ENCODE measurements at places on chromosomes 5 and 9. TPM values are rescaled to one million over a fixed set of nuclear protein-coding genes. Genes with fewer than 3 reads are reported as not detected.

The CRHBP gene
- 25.7 TPM for polyA plus RNA-seq

The MEIKIN gene
- not detected for polyA plus RNA-seq

GRCh38 chr5:158126442-158127405 lies 267.8 kb upstream of the CLINT1 start:
- DNase-seq: no peak

The PLPPR1 gene
- polyA plus RNA-seq: 17.5 TPM

- DNase-seq: no peak
These were observed 68.0 kb upstream of the CTSL start for GRCh38 chr9:87657893-87658292.

The CMYA5 gene
- polyA plus RNA-seq: 18.8 TPM

The LEAP2 gene
- polyA plus RNA-seq: 7.6 TPM

The DNAJC18 gene
- polyA plus RNA-seq: 32.5 TPM

GRCh38 chr5:116559239-116559638 lies 15.4 kb downstream of the SEMA6A start:
- DNase-seq: no peak

- DNase-seq: no peak
These were observed 3.6 kb upstream of the FST start for GRCh38 chr5:53476531-53477480.

DNA sequence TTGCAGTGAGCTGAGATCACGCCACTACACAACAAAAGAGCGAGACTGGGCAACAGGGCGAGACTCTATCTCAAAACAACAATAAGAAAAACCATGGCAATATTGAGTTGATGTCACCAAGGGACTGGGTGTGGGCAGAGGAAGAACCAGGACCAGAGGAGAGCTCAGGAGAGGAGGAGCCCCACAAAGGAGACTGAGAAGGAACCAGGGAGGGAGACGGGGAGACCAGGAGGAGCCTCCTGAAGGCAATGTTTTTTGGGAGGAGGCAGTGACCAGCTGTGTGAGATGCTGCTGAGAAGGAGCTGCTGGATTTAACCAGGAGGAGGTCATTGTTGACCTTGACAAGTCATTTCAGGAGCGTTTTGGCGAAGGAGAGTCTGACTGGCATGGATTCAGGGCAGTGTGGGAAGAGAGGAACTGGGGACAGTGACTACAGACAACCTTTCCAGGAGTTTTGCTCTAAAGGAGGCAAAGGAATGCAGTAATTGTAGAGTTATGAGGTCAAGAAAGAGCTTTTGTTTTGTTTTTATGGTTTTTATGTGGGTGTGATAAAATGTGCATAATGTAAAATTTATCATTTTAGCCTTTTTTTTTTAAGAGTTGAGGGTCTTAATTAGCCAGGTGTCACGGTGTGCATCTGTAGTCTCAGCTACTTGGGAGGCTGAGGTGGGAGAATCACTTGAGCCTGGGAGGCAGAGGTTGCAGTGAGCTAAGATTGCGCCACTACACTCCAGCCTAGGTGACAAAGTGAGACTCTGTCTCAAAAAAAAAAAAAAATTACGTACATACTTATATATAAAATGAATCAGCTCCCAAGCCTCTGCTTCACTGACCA lies 17.9 kb downstream of the TRUB2 start:
- no peak for DNase-seq

DNA sequence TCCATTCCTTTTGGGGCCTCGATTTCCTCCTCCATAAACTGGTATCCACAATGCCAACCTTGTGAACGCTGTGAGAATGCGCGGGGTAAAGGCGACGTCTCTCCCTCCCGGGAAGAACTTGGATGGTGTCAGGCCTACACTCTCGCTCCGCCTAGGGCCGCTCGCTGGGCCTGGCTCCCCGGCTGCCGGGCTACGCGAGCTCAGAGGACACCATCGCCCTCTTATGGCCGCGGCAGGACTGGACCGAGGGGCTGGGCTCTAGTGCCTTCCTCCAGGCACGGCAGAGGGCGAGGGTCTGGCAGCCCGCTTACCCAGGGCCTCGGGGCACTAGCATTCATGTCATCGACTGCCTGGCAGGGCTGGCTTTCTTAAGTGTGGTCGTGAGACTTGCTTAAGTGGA lies 1.3 kb upstream of the EXOSC2 start:
- DNase-seq: no peak

The TEK gene
- 49.2 TPM for polyA plus RNA-seq

DNA sequence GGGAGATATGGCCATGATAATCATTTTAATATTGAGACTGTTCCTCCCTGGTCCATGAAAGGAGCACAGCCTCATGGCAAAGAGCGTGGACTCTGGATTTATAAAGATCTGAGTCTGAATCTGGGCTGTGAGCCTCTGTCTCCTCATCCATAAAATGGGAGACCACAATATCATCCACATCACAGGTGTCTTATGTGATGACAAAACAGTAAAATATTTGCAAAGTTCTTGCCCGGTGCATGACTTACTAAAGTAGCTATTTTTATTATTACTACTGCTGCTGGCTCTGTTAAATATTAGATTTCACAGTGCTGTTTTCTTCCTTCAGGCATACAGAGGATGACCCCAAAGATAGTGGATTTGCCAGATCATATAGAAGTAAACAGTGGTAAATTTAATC lies 74.1 kb downstream of the TEK start:
- no peak for DNase-seq

DNA sequence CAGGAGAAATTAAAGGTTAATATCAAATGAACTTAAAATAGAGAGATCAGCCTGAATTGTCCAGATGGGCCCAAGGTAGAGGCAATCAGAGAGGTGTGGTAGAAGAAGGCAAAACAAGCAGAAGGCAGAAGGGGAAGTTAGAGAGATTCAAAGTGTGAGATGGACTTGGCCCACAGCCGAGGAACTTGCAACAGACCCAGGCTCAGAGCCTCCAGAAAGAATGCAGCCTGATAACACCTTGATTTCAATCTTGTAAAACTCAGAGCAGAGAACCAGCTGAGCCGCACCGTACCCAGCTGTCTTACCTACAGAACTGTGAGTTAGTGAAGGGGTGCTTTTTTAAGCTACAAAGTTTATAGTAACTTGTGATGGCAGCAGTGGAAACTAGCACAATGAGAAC lies 190.9 kb downstream of the RFK start:
- no peak for DNase-seq

The EDIL3 gene
- polyA plus RNA-seq: 62.6 TPM

GRCh38 chr5:95826949-95827891 lies 4.7 kb upstream of the GLRX start:
- DNase-seq: no peak

DNA sequence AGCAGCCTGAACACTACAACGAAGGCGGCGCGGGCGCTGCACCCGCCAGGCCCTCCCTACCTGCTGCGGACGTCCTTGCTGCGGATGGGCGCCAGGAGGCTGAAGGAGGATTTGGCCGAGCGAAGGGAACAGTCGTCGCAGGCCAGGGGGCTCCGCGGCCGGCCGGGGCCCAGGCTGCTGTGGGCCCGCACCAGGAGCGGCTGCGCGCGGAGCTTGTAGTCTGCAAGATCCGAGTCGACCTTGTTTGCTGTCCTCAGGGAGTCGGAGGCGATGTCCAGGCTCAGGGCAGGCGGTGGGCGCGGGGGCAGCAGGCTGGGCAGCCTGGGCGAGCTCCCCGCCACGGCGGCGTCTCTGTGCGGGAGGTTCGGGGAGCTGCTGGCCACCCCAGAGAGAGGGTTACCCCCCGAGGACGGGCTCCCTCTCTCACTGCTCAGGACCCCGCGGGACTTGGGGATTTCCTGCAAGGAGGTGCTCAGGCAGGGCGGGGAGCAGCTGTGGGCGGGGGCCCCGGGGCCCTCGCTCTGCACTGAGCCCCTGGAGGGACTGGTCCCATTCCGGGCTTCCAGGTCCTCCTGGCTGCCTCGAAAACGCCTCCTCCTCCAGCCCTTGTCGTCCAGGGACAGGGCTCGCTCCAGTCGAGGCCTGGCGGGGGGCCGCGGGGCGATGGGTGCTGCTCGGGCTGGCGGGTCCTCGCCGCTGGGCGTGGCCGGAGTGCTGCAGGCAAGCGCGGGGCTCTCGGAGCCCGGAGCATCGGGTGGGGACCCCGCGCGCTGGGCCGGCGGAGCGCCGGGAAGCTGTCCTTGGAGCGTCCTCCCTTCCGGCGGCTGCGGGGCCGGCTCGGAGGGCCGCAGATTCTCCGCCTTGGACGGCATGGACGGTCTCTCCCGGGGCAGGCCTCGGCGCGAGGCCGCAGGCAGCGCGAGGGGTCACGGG lies 831 bp downstream of the INPP5E start:
- no peak for DNase-seq

DNA sequence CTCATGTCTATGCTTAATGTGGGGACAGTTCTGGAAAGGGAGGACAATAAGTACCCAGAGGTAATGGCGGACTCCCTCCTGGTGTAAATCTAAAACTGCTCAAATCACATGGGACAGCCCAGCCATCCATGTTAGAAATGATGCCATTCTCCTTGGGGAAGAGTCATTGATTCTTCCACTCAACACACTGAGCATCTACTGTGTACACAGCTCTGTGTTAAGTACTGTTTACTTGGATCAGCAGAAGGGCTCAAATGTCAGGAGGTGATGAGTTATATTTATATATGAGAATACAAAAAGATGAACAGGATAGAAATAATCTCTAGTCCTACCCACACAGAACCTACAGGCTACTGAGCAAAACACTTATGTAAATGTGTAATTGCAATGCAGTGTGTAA lies 31.8 kb upstream of the NANS start:
- no peak for DNase-seq

DNA sequence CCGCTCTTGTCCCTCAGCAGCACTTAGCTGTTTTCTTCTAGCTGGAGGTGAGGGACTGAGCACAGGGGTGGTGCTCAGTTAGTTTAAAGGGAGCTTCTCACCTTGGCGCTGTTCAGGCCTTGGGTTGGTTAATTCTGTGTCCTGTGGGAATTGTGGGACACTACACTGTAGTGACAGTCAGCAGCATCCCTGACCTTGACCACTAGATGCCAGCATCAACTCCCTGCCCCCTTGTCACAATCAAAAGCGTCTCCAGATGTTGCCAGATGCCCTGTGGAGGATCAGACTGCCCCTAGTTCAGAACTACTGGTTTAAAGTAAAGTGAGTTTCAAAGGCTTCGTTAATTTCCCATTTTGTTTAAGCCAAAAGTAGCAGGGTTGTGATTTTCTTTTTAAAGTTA lies 65.5 kb upstream of the DMRT3 start:
- DNase-seq: no peak

DNA sequence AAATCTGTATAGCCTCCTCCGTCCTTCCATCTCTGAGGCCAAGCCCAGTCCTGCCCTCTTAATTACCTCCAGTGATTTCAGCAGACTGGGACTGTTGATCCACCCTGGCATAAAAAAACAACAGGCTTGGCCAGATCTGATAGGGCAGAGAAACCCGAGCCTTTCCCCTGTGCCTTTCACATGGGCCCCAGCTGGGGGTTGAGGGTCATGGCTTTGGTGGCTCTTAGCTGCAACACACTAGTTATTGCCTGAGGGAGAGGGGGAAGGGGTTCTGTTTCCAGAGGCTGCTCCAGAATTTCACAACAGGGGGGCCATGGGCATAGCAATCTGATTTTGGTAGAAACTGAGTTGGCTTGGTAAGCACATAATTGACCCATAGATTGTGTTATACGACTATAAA lies 21.2 kb upstream of the PANK3 start:
- DNase-seq: peak; percentile 38

The CCDC127 gene
- 14.8 TPM for polyA plus RNA-seq

Data from right renal cortex interstitium (tissue), 3 donors.